HCT116 (cell line): ENCODE measurements at places on chromosomes 3 and 15. TPM values are rescaled to one million over a fixed set of nuclear protein-coding genes. Genes with fewer than 3 reads are reported as not detected.

Gene EFHB
- 0.30 TPM for total RNA-seq

Gene KLHL6
- 0.15 TPM for total RNA-seq

Gene NOX5
- 0.91 TPM for total RNA-seq

Gene PLXNB1
- total RNA-seq, result 35.6 TPM

Gene IGDCC3
- total RNA-seq, result 0.44 TPM

Gene HTR3E
- total RNA-seq, result not detected
